Stimulated activated CD8-positive, alpha-beta memory T cell treated with anti-CD3 and anti-CD28 coated beads, Interleukin-4, amount 100 ng/mL, for 1 hour (primary cell): ENCODE measurements at places on chromosomes 12 and 14.
A peak's percentile ranks its signal among the peaks of the same experiment; 100 is the strongest.

- peak; percentile 62 for DNase-seq
These were observed at the start of gene TEP1 for GRCh38 chr14:20412876-20413743. Gene TEP1, minus strand, starts transcription at chr14:20413501. Its CDS starts 5,062 bp downstream, at chr14:20408439.

DNA sequence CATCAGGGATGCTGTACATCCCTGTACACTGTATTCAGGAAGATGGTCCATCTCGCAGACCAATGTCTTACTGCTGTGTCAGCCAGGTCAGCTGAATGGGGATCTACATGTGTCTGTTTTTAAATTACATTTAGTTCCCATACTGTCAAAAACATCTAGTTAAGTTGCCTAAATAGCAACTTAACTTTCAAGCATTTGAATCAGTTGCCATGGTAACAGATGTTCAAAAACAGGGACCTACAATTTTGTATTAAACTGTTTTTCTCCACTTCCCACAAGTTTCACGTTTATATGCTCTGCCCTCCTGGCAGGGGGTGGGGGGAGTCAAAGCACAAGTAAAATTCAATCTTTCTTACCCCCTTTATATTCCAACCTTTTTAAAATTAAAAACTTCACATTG, 38.3 kb downstream of the C12orf42 start:
- DNase-seq, result no peak

GRCh38 chr12:88529531-88530488, 50.5 kb downstream of the KITLG start:
- no peak for DNase-seq

DNA sequence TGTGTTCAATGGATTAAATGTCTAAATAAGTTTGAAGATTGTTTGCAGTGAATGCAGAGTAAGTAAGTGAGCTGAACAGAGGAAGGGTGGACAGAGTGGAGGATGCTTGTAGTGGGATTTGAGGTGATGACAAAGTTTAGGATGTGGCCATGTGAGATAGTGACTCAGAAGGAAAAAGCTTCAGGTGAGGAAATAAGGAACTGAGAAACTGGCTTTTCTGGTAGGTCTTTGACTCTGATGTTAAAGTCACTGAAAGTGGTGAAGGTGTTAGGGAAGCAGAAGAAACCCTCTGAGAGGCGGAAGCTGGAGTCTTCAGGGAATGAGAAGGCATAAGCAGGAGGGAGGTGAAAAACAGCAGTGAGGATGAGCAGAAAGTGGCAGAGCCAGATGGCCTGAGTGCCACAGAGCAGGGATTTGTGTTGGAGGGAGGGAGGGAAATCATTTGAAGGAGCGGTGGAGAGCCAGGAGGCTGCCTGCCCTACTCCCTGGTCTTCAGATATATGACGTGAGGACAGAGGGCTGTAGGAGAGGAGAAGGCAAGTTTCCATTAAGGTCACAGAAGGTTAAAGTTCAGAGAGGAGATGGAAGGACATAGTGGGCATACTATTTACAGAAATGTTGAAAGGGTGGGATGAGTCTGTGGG, 24.8 kb downstream of the RGS6 start:
- no peak for DNase-seq

DNA sequence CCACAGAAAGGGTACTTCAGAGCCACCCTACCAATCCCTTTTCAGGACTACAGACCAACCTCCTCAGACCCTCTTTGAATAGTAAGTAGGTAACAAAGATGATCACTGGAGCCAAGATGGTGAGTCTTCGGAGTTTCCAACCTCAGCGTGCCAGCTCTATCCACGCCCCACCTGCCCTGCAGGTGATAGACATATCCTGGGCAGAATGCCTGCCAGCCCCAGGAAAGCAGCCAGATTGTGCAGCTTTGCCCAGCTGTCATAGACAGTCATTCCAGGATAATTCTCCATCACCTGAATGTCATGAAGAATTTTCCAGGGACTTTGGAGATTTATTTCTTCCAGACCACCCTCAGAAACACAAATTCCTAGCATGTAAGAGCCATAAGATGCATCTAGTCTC, 434.4 kb downstream of the RGS6 start:
- DNase-seq, result no peak

DNA sequence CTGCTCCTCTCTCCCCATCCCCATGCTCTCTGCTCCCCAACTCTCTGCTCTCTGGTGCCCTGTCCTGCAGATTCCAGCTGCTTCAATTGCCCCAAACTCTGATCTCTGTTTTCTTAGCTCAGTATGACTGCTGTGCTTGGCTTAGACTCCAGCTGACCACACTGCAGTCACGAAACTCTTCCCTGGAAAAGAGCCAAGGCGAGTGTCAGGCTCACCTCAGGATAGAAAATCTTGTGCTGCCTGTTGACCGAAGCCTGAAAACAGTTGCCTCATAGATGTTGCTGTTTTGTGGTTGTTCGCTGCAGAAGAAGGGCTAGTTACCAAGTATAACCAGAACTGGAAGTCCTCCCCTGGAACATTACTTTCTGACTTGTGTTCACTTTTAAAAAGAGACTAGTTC, 6.7 kb upstream of the STON2 start:
- DNase-seq, result no peak

DNA sequence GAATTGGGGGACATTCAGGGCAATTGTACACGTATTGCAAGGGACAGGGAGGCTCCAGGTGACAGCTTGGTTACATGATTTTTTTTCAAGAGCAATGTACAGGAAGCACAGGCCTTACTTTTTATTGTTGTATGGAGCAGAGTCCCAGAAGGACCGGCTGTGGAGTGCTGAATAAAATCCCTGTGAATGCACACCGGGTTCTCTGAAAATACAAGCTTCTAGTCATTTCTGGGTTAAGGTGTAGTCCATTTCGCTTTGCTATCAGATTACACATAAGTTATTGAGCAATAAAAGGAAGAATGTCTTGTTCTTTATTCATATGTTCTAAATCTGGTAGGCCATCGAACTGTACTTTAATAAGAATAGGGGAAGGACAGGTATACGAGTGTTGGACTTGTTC, 52.2 kb downstream of the PDE3A start:
- DNase-seq, result no peak
